ENCODE measurements at places on chromosomes 13 and 19.

GRCh38 chr13:30851697-30852096 is 54.4 kb upstream of the MEDAG start:
- no peak for DNase-seq

DNA sequence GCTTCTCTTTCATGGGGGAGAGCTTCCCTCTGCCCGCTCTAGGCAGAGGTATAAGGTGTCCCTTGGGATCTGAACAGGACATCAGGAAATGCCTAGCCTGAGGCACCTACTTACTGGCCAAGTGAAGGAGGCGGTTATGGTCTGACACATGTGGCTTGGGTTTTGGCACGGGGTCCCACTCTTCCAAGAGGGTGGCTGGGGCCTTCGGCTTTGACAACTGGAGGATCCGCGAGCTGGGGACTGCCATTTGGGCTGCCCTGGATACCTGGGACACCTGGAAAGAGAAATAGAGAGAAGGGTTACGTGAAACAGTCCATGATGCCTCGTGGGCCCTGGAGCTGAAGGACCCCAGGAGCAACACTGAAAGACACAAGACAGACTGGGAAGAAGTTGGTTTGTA is 22.4 kb upstream of the MIER2 start:
- DNase-seq = no peak

DNA sequence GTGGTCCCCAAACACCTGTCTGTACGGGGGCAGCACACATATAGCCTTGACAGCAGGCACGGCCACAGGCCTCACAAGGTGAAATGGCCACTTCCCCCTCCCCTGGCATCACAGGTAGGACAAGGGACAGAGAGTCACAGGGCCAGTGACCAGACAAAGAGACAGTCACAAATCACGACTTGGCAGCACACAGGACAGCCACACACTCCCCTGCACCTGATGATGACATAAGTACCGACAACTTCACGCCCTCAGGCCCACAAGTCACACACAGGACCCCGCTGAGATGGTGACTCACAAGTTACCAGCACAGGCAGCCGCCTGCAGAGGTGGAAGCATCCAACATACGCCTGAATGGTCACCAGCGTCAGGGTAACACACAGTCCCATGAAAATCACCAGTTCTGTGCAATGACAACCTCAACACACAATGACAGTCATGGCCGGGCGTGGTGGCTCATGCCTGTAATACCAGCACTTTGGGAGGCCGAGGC is 16.5 kb downstream of the TYK2 start:
- peak; percentile 27 for DNase-seq

- no peak for DNase-seq
These were observed 78.6 kb upstream of the TSHZ3 start for GRCh38 chr19:31427857-31428256.

DNA sequence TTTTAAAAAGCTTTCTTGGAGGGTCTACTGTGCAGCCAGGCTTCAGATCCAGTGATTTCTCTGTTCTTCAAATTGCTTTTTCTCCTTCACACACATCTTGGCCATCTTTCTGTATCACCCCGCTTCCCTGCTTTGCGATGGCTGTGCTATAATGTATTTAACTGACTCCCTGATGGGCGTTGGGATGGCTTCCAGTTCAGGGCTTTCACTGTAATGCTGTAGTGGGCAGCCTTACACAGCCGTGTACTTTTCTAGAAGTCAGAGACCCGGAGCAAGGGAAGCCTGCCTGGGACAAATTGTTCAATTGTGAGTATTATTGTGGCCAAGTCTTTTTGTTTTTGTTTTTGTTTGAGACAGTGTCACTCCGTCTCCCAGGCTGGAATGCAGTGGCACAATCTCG is 19.4 kb upstream of the PAK4 start:
- no peak for DNase-seq

GRCh38 chr19:41437944-41438574 is 1.7 kb downstream of the DMAC2 start:
- no peak for DNase-seq

DNA sequence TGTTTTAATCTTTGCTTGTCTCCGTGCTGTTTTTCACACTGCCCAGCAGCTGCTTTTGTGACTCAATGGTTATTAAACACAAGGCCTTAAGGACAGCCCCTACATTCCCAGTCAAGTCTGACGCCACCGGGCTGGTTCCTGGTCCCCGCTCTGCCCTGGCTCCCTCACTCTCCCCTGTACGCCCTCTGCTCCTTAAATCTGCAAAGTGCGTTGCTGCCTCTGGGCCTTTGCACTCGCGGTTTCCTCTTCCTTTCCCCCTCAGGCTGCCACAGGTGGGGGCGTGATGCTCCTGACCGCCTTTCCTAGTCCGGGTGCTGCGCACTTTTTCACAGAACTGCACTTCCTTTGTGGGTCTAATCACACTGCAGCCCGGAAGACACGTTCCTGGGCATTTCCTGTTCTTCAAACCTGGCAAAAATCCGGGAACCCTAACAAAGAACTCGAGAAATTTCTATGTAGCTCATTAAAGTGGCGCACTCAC is 25.6 kb downstream of the NOSIP start:
- no peak for DNase-seq

DNA sequence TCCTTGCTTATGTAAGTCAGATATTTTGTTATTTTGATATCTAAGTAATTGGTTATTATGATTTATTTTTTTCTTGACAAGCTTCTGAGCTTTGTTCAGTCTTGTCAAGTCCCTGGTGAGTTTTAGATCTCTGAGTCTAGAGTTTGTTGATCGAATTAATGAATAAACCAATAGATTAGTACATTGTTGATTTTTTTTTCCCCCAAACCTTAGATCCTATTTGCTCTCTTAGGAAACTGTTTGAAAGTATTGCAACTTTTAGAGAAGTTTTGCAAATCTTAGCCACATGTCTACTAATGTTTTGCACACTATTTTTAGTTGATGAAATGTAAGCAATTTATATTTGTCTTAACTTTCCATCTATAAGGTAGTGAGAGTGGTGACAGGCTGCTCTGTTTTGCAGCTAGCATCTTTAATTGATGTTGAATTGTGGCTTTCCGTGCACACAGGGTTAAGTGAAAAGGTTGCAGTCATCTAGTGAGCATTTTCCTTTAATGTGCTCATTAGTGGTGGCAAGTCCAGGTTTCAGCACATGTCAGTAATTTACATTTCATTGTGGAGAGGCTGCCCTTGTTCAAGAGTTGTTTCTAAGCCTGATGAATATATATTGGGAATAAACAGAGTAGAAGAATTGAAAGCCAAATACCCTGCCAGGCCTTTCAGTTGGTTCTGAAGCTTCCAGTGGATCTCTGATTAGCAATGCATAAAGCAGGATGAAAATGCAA is 86.3 kb downstream of the PCCA start:
- no peak for DNase-seq

DNA sequence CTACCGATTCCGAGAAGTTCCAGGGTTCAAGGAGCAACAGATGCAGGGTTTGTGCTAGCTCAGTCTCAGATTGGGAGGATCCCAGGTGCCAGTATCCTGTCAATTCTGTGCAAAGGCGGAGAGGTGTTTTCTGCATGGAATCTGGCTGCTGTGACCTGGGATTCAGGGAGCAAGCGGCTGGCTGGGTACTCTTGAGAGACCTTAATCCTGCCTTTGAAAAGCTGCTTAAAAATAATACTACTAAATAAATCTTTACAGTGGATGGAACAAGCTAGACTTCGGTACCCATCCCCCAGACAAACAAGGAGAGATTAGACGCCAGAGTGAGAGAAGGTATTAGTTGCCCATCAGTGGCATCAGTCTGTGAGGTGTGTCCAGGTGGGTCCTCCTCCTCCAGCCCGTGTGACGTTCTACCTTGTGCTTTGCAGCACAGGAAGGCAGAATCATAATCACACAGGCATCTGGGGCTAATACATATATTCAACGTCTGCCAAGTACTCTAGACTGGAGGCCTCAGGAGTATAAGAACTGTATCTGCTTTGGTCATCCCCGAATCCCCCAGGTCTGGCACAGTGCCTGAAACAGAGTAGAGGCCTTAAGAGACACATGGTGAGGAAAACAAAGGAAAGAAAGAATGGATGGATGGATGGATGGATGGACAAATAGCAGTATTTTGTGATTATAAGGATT is 230.6 kb downstream of the ZNF536 start:
- DNase-seq = no peak

DNA sequence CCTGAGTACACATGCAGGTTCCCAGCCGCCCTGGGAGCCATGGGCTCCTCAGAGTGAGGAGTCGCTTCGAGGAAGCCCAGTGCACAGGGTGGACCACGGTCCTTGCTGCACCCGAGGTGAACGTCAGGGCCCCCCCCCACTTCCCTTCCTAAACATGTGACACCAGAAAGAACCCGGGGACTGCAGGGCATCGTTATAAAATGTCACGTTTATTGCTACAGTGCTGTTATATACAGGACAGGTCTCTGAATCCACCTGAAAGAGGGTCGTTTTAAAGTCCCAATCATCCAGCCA is 3.8 kb upstream of the UQCR11 start:
- no peak for DNase-seq

DNA sequence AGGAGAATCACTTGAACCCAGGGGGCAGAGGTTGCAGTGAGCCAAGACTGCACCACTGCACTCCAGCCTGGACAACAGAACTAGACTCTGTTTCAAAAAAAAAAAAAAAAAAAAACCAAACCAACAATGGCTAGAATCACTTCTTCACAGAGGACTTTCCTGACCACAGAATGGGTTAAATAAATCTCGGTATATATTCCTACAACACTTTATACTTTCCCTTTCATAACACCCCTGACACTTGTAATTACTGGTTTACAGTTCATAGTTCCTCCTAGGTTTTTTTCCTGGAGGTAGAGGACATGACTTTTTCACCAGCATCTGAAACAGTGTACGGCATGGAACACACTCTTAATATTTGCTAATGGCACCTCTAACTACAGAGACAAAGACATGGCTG is 31.4 kb downstream of the ZDHHC20 start:
- no peak for DNase-seq

GRCh38 chr19:51501594-51502263 is at the start of gene SIGLEC12:
SIGLEC12 (minus strand) TSS chr19:51501800; CDS start chr19:51501733, 67 bp downstream.
- DNase-seq = no peak

- no peak for DNase-seq
These were observed 21.7 kb downstream of the PHF11 start for GRCh38 chr13:49517461-49517860.

GRCh38 chr13:66886264-66886663 is 343.9 kb downstream of the PCDH9 start:
- no peak for DNase-seq

DNA sequence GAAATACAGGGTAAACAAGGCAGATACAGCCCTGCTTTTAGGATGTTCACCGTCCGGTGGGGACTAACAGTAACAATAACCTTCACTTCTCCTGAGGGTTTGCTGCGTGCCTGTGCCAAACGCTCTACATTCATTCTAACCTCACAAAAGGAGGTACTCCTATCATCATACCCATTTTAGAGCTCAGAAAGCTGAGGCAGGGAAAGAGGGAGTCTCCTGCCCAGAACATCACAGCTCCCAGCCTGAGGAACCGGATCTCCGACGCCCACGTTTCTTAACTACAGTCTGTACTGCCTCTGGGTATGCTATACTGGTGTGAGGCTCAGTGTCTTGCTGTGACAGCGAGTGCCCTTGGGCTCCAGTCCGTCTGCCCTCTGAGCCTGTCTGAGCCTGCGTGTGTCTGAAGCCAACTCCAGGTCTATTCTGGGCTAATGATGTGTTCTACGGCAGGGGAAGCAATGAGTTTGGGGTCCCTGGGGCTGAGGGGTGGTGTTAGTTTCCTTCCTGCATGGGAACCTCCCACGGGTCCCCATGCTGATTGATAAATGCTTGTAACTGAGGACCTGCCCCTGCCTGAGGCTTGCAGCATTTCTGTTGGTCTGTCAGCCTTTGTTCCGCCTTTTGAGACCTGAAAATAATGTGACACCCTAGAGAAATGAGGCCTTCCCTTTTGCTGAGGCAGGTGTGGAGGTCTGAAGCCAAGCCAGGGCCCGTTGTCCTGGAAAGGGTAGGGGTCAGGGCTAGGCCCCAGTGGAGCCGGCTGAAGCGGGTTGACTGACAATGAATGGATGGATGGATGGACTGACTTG is 4.9 kb downstream of the LIPE start:
- DNase-seq = peak; percentile 48

DNA sequence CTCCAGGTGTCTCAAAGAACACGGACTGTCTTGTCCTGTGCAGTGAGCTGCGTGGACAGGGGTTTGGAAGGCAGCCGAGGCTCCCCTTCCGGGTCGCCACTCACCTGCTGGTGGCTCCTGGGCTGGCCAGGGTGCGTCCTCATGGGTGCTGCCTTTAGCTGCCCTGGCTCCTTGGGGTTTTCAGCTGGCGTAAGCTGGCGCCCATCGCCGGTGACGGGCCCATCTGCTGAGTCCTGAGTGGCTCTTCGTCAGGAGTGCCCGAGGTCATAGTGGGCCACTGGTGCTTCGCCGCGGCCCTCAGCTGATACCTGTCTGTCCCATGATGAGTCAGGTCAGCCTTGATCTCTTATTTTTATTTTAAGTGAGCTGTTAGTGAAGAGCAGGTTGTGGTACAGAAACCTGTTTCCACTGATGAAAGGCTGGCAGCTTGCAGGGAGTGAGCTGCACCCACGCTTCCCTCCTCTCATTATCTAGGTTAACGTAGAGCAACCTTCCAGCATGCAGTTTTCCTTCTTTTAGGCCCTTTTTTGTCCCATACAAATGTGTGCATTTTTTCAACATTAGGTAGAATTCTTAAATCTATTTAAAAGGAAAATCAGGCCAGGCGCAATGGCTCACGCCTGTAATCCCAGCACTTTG is 18.4 kb downstream of the EPN1 start:
- DNase-seq = no peak

GRCh38 chr13:59133903-59134302 is 1029.8 kb downstream of the DIAPH3 start:
- no peak for DNase-seq

DNA sequence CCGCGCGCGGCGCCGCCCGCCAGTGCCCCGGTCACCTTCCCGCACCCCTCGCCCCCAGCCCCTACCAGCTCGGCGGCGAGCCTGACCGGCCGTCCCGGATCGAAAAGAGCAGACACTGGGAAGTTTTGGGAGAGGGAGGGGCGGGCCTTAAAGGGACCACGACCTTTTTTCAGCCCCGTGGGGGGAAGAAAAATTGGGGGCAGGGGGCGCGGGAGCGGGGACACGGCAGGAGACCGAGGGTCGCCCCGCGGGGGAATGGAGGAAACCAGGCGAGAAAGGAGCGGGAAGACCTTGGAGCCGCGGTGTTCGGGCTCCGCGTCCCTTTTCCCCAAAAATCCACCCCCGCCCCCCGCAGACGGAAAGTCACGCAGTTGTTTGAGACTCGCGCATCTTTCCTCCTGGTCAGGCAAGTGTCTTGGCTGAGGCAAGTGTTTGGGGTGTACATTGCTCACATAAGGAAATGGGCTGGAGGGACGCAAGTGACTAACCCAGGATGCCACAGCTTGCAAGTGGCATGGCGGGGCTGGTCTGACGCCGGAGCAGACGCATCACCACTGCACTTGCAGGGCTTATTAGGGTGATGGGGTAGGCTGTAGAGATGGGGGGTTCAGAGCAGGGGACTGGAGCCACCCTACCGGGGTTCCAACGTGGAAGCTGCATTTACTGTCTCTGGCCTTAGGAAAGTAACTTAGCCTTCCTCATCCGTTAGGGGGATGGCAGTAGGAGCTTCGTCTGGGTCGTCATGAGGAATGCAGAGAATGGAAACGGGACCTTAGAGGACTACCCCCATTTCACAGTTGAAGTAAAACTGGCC is 2.7 kb upstream of the HNRNPL start:
- peak; percentile 89 for DNase-seq

GRCh38 chr13:50914848-50915247 is 5.3 kb downstream of the RNASEH2B start:
- no peak for DNase-seq

- peak; percentile 46 for DNase-seq
These were observed 588 bp downstream of the DNASE2 start for GRCh38 chr19:12880551-12881171.
